ENCODE measurements at places on chromosomes 2 and 18. TPM values are rescaled to one million over a fixed set of nuclear protein-coding genes. Genes with fewer than 3 reads are reported as not detected.

The IWS1 gene
- 43.5 TPM for total RNA-seq

The C1D gene
- total RNA-seq: 14.2 TPM

The UGT1A9 gene
- 1.5 TPM for total RNA-seq

- DNase-seq: no peak
These were observed 120.0 kb downstream of the SNTG2 start for GRCh38 chr2:1070601-1071000.

GRCh38 chr18:8107426-8107825, 501.8 kb upstream of the RAB12 start:
- no peak for DNase-seq
